GM12864 (cell line): ENCODE measurements at places on chromosomes 13 and 19.

- no peak for DNase-seq
Observed at GRCh38 chr13:78787190-78787589, 128.2 kb upstream of the OBI1 start.

GRCh38 chr19:39506944-39507714 lies 7.8 kb upstream of the SELENOV start:
- DNase-seq, result peak; percentile 41

- DNase-seq, result no peak
Observed at GRCh38 chr19:37218592-37218935, 550 bp downstream of the ZNF383 start.

- DNase-seq, result no peak
Observed at GRCh38 chr19:58497634-58498170, 14.1 kb downstream of the SLC27A5 start.

GRCh38 chr13:73090116-73090822 lies 31.5 kb downstream of the KLF5 start:
- no peak for DNase-seq

DNA sequence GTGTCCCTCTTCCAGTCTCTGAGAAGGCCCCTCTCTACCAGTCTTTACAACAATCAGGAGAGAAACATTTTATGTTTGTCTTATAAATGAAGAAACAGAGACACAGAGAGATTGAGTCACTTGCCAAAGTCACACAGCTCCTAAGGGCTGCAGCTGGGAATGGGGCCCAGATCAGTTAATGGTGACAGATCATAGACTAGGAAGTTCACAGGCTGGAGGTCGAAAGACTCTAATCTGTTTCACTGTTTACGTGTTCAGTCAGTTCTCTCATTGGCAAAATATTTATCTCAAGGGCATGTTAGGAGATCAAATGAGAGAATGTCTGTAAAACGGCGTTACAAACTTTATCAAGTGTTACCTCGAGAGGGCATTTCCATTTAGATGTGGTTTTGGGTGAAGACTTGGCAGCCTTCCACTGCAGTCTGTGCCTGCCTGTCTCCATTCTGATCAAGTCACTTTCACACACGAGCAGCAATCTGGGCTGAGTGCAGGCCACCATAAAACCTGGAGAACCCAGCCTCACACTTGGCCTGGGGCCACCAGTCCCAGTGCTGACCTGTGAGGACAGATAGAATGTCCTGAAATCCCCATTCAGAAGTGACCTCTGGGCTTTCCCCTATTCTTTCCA lies 65.1 kb downstream of the SIAH3 start:
- no peak for DNase-seq

DNA sequence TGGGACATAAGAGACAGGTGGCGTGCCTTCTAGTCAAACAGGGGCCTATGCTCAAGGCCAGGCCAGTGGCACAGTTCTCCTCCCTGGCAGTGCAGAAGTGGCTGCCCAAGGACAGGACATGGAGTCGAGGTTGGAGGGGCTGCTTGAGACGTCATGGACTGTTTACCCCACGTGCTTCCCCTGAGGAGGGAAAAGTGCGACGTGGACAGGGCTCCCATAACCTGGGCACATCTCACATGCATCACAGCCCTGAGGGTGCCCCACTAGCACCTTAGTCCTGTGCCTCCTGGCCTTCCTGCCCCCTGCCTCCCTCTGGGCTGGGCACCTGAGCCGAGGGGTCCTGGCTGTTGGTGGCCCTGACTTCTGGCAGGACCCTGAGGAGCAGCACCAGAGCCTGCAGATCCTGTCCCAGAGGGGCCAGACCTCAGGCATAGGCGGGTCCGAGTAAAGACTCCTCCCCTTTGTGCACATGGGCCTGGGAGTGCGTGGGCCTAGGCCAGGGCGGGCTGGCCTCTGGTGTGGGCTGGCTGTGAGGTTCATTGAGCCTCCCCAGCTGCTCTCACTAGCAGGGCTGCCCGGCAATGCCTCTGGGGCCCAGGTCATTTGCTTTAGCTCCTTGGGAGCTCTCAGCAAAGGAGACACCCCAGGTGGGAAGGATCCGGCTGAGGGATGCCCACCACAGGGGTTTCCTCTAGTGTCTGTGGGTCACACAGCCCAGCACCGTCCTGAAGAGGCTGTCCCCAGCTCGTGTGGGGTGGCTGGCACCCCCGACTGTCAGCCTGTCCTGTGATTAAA lies 65.7 kb downstream of the CEBPG start:
- no peak for DNase-seq

DNA sequence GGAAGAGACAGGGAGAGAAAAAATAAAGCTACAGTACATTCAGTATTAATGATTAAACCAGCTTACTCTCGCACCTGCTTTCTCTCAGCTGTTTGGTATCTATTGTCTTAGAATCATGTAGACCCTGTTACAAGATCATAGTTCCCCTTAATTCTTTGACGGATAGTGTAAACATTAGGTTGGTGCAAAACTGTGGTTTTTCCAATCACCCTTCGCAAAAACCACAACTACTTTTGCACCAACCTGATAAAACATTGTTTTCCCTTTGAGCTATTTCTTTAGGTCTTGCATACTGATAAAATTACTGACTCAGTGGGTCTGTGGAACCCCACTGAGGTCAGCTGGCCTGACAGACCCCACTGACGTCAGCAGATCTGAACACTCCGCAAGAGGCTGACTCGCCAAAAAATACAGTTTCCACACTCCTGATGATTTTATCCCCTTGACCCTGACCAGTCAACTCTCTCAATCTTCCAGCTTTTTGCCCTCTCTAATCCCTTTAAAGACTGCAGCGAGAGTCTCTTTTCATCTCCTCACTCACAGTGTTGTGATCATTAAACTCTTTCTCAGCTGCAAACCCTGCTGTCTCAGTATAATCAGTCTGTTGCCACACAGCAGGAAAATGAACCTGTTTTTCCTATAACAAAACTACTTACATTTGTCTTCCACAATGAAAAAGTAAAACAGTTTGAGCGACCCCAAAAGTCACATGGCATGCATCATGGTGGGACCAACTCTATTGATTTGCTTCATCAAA lies 123.9 kb downstream of the SLITRK6 start:
- no peak for DNase-seq

DNA sequence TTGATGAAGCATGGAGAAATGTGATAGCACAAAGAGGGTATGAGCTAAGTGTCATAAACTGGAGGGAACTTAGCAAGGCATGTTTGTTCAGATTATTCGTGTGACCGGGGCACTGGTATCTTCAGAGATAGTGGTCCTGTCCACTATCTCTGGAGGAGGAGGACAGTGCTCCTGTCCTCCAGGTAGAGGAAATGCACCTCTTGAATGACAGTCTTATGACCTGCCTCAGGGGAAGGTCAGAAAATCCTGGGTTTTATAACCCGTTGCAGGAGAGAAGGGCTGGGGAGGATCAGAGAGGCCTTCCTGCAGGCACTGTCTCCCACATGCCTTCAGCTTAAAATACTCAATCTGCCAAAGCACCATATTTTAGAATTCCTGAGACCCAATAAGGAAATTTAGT lies 213.5 kb upstream of the UBL3 start:
- DNase-seq, result no peak

DNA sequence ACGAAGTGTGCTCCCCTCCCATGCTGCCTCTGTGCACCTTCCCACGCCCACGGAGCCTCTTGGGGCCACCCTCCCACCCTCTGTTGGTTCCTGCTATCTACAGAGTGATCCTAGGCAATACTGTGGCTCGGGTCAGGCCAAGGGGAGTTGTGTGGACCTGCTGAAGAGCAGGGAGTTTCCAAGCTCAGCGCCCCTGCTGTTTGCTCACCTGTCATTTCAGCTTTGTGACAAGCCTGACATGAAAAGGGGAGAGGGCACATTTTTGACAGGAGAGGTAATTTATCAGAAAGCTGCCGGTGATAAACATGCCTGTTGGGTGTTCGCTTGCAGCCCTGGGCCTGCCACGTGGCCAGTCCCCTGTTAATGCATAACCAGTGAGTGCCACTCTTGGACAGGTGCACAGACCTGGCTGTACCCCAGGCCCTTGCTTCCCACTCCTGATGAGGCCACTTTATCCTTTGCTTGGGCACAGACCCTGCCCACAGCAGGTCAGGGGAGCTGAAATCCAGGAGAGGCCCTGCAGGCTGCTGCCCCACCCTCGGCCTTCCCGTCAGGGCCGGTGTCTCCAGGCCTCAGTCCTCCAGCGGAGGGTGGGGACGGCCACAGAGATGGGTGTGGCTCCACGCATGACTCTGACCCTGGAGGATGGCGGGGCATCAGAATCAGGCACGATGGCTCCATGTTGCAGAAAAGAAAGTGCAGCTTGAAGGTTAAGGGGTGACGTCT lies 201.5 kb upstream of the GPR12 start:
- no peak for DNase-seq

DNA sequence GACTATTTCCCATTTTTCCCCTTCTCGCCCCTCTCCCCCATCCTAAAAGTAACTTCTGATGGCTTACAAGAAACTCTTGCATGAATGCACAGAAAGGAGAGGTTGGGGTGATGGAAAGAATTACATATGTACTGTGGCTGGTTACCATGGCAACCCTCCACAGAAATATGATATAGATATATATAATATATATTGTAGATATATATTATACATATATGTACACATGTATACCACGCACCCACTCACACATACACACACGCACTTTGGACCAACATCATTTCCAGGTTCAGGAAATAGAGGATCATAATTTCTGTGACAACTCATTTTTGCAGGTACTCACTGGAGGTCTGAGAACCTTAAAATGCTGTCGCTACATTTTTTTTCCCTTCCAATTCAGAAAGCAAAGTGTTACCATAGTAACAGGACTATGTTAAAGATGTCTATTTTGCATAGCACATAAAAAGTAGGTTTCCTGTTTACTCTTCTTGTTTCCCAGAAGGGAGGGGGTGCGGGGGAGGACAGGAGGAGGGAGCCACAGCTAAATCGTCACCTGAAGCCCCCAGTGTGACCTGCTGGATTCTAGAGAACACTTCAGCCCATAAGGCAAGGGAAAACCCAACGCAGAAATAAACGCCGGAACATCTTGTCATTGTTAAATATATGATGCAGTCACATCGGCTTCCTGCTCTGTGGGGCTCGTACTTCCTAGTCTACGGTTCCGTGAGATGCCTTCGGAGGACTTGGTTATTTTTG lies 44.7 kb downstream of the EFNB2 start:
- DNase-seq, result no peak

- no peak for DNase-seq
Observed at GRCh38 chr19:45817725-45818301, 2.7 kb upstream of the RSPH6A start.

GRCh38 chr13:75788481-75788981 lies 152.4 kb downstream of the LMO7 start:
- no peak for DNase-seq

- no peak for DNase-seq
Observed at GRCh38 chr13:22311734-22312404, 641.0 kb downstream of the FGF9 start.

GRCh38 chr19:54515156-54515555 lies 12.5 kb downstream of the LAIR2 start:
- DNase-seq, result no peak

DNA sequence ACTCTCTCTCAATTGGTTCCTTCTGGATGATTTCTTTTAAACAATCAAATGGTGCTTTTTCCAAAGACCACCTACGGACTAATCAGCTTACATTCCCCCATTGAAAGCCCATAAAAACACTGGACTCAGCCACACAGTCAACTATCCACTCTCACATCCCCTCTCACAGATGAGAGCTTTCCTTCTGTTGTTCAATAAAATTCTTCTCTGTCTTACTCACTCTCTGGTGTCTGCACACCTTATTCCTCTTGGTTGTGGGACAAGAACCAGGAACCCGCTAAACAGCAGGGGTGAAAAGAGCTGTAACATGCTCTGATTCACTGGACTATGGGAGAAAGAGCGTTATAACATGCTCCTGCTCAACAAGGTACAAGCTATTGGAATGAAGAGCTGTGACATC lies 2896.2 kb downstream of the PCDH9 start:
- DNase-seq, result no peak

- DNase-seq, result no peak
Observed at GRCh38 chr19:31515931-31516330, 166.7 kb upstream of the TSHZ3 start.

GRCh38 chr13:62760724-62761123 lies 1345.1 kb upstream of the PCDH20 start:
- DNase-seq, result no peak

GRCh38 chr19:46714444-46715106 lies 2.3 kb downstream of the PRKD2 start:
- DNase-seq, result peak; percentile 61

GRCh38 chr19:21454901-21455300 lies 50.5 kb upstream of the ZNF429 start:
- no peak for DNase-seq

DNA sequence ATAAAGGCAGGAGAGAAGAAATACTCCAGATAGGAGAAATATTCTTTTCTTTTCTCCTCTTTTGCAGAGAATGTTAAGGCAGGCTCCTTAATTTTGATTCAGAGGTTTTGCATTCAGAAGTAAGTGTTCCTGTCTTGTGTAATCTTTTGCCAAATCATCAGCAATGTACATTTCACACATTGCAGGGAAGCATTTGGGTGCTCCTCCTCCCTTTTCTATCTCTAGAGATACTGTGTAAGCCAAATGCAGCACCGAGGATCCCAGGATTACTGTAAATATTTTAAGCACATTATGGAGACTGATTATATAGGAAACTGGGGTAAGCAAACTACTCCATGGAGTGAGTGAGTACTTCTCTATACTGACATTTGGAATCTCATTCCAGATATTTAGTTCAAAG lies 7.2 kb downstream of the ATP8A2 start:
- no peak for DNase-seq

DNA sequence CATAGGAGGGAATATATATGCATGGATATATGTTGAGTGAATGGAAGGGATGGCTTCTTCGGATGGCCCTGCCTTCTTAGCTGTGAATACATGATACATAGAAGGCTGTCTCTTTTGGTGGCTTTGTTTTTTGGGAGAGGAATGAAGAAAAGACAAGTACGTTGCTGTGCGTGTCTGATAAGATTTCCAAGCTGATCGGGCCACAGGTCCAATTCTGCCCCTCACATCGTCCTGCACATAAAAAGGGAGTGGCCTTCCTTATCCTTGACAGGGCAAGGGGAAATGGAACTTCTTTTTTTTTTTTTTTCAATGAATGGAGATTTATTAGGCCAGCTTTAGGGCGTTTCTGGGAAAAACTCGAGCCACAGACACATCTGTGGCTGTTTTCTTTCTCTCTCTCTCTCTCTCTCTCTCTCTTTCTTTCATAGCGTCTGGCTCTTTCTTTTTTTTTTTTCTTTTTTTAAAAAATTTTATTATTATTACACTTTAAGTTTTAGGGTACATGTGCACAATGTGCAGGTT lies 103.8 kb upstream of the SPATA13 start:
- no peak for DNase-seq
